ENCODE measurements at places on chromosomes 5 and 9. TPM values are rescaled to one million over a fixed set of nuclear protein-coding genes. Genes with fewer than 3 reads are reported as not detected.

Gene MYMK
- total RNA-seq, result not detected

Gene SLC23A1
- not detected for total RNA-seq

Gene PCDHGC4
- 0.54 TPM for total RNA-seq

Gene PCDHA3
- total RNA-seq, result 0.39 TPM

Gene AMBP
- total RNA-seq, result not detected

Gene IL7R
- total RNA-seq, result 0.39 TPM

Gene SHC3
- 0.79 TPM for total RNA-seq

Gene ITK
- total RNA-seq, result not detected

Gene IL13
- total RNA-seq, result not detected

Data from placental epithelial cell (primary cell).